ENCODE measurements at places on chromosomes 3 and 15. TPM values are rescaled to one million over a fixed set of nuclear protein-coding genes. Genes with fewer than 3 reads are reported as not detected.

- H3K4me3 ChIP-seq: no peak overlapping the region
- H3K27me3 ChIP-seq: no peaks in the 10 kb centered on the region
- no peaks in the 10 kb centered on the region for H3K36me3 ChIP-seq
These were observed 34.3 kb downstream of the CRTC3 start for GRCh38 chr15:90564051-90564450.

Gene STARD9
- total RNA-seq: 6.0 TPM

Gene TMEM89
- not detected for total RNA-seq

DNA sequence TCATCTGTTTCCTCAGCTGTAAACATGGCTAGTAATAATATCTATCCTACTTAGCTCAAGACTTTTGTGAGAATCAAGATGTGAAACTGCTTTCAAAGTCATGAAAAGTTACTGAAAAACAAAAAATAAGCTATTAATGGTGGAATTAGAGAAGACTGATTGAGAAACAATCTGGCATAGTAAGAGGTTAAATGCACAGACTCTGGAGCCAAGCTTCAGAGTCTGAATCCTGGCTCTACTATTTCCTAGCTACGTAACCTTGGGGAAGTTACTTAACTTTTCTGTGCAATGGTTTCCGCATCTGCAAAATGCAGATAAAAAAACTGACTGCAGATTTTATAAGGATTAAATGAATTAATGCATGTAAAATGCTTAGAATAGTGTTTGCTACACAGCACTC lies 28.8 kb downstream of the LRRFIP2 start:
- no peak overlapping the region for H3K4me3 ChIP-seq
- H3K27ac ChIP-seq: no peak overlapping the region
- no peak for DNase-seq
- H3K27me3 ChIP-seq: no peaks in the 10 kb centered on the region
- H3K4me1 ChIP-seq: no peaks in the 10 kb centered on the region
- peaks cover 40% of the 10 kb centered on the region for H3K36me3 ChIP-seq

Gene UBAP1L
- total RNA-seq: 0.71 TPM

DNA sequence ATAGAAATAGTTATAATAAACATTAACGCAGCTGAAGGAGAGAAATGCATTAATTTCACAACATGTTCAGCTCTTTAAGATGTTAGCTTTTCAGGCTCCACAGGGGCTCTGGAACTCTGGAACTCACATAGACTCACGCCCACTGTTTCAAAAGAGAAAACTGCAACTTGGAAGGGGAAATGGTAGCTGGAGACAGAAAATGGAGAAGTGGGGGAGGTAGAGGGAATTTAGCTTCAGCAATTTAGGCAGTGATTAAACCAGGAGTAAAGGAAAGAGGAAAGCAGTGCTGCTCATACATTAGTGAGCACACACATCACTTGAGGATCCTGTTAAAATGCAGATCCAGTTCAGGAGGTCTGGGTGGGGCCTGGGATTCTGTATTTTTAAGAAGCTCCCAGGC lies 274.8 kb upstream of the TRIM42 start:
- H3K27me3 ChIP-seq: no peaks in the 10 kb centered on the region
- no peaks in the 10 kb centered on the region for H3K4me1 ChIP-seq
- no peak for DNase-seq
- no peaks in the 10 kb centered on the region for H3K36me3 ChIP-seq

- H3K4me1 ChIP-seq: no peaks in the 10 kb centered on the region
- no peak overlapping the region for H3K27ac ChIP-seq
- DNase-seq: no peak
- H3K4me3 ChIP-seq: no peak overlapping the region
- H3K36me3 ChIP-seq: no peaks in the 10 kb centered on the region
These were observed 12.5 kb downstream of the LPP start for GRCh38 chr3:188166441-188166840.

Gene MED12L
- not detected for total RNA-seq

DNA sequence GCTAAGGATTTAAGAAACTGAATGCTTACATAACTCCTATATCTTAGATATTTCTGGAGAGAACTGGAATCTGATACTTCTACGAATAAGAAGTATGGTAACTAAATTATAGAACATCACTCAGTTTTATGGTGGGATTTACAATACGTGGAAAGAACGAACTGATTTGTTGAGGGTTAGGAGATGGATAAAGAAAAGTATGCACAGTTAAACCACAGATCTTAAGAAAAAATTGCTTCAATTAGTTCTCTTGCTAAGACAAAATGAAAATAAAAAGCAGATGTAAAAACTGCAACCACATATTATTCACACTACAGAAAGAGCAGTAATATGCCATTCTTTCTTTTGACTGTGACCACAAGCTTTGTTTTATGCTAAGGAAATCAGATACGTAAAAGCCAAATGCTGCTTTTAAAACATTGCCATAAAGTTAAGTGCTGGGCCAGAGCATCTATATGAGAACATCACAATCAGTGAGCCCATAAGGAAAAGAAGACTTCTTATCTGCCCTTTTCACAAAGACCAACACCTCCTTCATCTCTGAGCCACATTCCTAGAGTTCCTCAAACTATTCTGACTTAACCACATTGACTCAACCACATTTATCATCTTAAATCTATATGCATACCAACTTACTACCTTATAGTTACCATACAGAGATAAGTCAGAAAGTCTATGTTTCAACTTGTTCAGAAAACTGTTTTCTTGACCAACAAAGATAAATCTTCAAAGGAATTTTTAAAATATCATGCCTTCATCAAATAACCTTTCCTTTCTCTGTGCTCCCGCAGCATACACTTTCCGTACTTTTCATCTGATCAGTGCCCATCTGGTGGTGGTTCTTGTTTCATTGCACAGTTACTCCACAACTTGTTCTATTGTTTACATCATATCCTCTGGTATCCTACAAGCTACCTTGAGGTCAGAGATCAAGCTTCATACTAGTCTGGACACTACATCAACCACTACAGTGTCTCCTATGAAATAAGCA lies 61.7 kb downstream of the FSIP1 start:
- H3K4me3 ChIP-seq: no peak overlapping the region
- no peaks in the 10 kb centered on the region for H3K4me1 ChIP-seq
- H3K27ac ChIP-seq: no peak overlapping the region
